ENCODE measurements at places on chromosomes 1 and 21.

DNA sequence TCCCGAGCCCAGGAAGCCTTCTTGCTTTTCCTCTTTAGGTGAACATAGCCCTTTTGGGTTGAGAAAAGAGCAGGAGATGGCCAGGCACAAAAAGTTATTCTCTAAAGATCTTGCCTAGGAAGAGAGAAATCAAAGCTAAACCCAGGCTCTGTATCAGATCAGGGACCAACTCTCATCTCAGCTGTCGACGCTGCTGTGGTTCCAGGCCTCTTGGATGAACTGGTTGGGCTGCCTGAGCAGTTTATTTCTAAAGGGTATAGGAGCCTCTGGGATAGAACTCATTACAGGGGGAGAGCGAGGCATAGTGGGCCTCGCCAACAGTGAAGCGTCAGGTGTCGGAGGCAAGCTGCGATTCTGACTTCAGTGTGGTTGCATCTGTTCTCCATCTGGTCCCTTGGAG is 82.6 kb upstream of the F3 start:
- DNase-seq, result no peak

DNA sequence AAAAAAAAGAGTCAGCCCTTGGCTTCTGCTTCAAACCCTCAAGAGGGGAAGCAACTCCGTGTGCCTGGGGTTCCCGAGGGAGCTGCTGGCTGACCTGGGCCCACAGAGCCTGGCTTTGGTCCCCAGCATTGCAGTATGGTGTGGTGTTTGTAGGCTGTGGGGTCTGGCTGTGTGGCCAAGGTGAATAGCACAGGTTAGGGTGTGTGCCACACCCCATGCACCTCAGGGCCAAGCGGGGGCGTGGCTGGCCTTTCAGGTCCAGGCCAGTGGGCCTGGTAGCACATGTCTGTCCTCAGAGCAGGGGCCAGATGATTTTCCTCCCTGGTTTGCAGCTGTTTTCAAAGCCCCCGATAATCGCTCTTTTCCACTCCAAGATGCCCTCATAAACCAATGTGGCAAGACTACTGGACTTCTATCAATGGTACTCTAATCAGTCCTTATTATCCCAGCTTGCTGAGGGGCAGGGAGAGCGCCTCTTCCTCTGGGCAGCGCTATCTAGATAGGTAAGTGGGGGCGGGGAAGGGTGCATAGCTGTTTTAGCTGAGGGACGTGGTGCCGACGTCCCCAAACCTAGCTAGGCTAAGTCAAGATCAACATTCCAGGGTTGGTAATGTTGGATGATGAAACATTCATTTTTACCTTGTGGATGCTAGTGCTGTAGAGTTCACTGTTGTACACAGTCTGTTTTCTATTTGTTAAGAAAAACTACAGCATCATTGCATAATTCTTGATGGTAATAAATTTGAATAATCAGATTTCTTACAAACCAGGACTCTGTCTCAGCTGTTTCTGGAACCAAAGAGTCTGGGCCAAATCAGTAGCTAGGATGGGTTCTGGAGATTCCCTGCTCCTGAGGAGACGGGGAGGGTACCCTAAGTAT is 26.8 kb upstream of the KDM4A start:
- no peak for DNase-seq

DNA sequence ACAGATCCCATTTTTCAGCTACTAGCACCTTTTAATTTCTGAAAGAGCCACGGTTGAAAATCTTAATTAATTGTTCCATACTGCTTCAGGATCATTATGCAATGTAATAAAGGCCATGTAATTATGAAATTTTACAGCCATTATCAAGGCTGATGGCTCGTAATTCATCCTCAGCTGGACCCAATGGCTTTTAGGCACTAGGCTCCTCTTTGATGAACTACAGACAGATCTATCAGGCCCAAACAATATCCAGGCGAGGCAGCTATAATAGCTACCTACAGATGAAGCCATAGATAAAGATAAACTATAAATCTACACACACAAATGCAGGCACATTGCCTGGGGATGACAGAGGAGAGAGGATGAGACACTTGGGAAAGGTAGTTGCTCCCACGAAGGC is 110.5 kb upstream of the USH2A start:
- DNase-seq, result no peak

- DNase-seq, result no peak
These were observed 6.3 kb upstream of the LAD1 start for GRCh38 chr1:201405484-201405831.

DNA sequence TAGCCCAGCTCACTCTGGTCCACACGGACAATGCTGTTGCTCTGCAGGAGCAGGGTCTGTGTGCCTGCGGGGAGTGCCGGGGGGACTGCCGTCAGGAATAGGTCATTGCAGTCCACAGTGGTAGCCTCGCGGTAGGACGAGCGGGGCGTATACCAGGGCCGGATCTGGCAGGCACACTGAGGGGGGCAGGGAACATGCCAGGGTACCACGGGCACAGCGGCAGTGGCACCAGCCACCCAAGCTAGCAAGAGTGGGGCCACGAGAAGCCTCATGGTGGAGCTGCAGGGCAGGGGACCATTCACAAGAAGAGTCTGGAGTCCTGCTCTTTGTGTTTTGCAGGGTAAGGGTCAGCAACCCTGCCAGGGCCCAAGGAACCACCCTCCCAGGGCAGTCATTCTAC is 65.8 kb downstream of the LRRN2 start:
- no peak for DNase-seq

GRCh38 chr1:40386359-40386723 is 12.8 kb downstream of the SMAP2 start:
- DNase-seq, result no peak

- peak; percentile 50 for DNase-seq
These were observed 928 bp downstream of the SLC6A17 start for GRCh38 chr1:110151175-110151669.

DNA sequence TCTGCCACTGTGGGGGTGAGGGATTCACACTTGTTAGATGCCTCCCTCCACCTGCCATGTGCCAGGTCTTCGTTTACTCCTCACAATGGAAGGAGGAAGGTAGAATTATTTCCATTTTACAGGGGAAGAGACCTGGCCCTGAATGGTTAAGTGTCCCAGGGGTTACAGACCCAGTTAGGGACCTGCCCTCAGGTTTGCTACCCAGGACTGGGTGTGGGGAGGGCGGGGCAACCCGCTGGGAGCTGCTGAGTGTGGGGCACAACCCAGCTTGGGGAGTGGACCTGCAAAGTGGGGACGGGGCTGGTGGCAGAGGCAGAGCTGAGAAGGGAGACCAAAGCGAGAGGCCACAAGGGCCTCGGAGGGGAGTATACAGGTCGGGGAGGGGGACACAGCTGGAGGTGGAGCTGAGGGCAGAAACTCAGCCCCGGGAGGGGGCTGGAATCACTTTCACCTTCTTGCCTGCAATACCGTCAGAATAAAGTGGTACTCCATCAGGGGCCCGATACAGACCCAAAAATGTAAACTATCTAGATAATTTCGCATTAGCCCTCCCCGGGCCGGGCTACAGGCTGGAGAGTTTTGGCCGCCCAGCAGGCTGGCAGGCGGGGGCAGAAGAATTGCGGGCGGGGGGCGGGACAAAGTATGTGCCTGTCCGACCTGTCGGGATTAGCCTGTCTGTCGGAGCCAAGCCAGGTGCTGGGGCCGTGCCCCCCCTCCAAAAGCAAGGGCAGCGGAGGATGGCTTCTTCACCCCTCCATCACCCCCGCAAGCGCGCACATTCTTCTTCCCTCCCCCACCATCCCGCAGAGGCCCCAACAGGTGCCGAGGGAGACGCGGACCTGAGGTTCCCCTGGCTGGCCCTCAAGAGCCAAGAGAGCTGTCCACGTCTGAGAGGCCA is 1.4 kb downstream of the RSPO1 start:
- DNase-seq, result no peak

GRCh38 chr21:31987696-31988095 is 114.9 kb downstream of the HUNK start:
- DNase-seq, result no peak

DNA sequence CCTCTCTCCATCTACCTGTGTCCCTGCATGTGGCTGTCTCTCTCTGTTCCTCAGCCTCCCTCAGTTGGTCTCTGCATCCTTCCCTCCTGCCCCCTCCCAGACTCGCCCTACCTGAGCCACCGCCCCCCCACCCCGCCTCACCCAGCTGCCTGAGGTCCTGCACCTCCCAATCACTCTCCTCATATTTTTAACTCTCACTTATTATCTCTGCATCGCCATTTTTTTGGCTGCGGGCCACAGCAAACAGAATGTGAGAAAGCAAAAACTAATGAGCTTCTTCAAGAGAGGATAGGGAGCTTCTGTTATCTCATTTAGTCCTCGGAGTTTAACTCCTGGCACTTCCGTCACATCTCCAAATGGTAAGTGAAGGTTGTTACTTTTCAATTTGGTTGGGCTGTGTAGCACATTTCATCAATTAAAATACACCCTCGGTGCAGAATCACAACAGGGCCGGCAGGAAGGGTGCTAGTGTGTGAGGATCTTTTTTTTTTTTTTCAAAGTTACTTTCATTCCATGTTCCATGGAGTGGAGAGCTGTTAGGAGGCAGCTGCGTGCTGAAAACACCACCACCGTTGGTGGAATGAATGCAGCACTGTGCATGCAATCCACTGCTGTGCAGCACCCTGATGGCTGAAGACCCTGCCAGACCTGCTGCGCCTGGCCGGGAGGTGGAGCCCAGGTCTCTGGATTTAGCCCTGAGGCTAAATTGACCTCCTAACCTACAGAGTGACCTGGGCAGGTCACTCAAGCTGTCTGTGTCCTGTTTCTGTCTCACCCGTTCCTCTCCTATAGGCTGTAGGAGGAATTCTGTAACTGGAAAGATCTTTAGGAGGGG is 157.2 kb upstream of the NFIA start:
- no peak for DNase-seq

GRCh38 chr1:5928714-5929400 is 63.4 kb downstream of the NPHP4 start:
- DNase-seq, result no peak

GRCh38 chr1:43074244-43074643 is 97.8 kb downstream of the EBNA1BP2 start:
- DNase-seq, result no peak

DNA sequence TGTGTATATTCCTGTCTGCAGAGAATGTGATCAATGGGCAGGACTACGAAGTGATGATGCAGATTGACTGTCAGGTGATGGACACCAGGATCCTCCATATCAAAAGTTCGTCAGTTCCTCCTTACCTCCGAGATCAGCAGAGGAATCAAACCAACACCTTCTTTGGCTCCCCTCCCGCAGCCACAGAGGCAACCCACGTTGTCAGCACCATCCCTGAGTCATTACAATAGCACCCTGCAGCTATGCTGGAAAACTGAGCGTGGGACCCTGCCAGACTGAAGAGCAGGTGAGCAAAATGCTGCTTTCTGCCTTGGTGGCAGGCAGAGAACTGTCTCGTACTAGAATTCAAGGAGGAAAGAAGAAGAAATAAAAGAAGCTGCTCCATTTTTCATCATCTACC is 65.2 kb downstream of the OLFML2B start:
- DNase-seq, result no peak

DNA sequence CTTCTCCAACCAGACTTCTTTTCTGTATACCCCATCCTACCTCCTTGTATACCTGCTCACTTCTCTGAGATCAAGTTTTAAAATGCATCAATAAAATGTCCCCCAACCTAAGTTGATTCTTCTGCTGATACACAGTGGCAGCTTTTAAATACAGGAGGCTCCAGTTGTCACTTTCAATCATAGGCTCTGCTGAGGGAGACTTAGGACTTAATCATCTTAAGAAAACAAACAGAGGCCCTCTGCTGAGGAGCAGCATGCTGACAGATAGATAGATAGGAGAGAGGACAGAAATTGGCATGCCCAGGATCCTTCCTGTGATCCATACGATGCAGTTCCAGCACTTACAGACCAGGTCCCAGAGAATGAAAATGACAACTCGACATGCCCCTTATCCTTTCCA is 311.0 kb upstream of the PROX1 start:
- no peak for DNase-seq

GRCh38 chr1:195898924-195899323 is 709.3 kb downstream of the KCNT2 start:
- DNase-seq, result no peak

- DNase-seq, result peak; percentile 97
These were observed 103.4 kb upstream of the VAMP3 start for GRCh38 chr1:7667625-7668218.

DNA sequence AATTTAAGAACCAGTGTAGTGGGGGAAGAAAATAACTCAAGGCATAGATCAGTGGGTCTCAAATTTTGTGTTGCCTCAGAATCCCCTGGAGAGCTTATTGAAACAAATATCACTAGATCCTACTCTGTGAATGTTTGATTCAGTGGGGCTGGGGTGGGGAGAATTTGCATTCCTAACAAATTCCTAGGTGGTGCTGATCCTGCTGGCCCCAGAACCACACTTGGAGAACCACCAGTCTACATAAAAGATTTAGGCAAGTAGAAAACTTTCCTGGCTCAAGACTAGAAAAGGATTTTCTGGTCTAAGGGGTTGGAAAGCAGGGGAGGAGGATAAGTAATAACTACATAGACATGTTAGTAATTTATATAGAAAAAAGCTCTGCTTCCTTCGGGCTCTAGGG is 34.1 kb upstream of the C1orf21 start:
- DNase-seq, result no peak

- no peak for DNase-seq
These were observed 50.6 kb upstream of the COG2 start for GRCh38 chr1:230591678-230592077.

- no peak for DNase-seq
These were observed 121.7 kb downstream of the FGGY start for GRCh38 chr1:59418363-59419144.

DNA sequence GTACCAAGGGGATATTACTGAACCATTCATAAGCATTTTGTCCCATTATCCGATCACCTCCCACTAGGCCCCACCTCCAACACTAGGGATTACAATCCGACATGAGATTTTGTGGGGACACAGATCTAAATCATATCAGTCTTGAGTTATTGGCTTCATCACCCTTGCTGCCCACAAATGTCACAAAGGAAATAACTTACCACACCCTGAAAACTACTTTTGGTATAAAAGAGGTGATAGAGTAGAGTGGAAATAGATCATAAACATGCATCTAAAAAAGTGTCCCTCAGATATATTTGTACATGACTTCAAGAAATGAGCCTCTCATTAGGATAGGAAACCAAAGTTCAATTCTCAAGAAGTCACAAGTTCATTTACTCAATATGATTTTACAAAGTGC is 22.6 kb upstream of the FCRL3 start:
- no peak for DNase-seq
